ENCODE measurements at places on chromosomes 16 and 17.

DNA sequence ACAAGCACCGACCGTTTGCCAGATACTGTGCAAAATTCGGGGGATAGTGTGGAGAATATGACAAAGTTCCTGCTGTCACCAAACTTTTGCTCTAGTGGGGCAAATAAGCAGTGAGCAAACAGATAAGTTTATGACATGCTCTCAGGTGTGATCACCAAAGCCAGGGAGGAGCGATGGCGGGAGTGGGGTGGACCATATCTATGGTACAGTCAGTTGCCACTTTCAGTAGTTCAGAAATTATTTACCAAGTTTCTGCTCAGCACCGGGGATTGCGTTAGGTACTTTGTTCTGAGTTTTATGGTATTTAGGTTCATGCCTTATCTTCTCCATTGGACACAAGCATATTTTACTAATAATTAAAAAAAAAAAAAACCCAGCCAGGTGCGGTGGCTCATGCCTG is 11.9 kb downstream of the MSI2 start:
- no peak for DNase-seq

DNA sequence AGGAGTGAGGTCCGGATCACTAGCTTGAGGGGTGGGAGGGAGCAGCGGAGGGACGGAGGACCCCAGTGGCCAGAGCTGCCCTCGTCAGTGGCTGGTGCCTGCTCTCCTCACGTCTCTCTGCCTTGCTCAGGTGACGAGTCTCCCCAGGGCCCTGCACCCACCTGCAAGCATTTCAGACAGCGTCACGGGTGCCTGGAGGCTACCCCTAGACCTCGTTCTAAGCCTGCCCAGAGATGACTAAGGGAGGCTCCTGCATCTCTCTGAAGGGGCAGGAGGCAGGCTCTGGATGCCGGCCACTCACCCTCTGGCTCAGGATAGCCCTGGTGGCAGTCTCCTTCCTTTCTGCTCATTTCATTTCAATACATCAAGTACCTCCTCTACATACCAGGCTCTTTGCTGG is 68.8 kb downstream of the MRC2 start:
- DNase-seq = no peak

- DNase-seq = no peak
These were observed 361.3 kb downstream of the FOXL1 start for GRCh38 chr16:86939609-86940008.

DNA sequence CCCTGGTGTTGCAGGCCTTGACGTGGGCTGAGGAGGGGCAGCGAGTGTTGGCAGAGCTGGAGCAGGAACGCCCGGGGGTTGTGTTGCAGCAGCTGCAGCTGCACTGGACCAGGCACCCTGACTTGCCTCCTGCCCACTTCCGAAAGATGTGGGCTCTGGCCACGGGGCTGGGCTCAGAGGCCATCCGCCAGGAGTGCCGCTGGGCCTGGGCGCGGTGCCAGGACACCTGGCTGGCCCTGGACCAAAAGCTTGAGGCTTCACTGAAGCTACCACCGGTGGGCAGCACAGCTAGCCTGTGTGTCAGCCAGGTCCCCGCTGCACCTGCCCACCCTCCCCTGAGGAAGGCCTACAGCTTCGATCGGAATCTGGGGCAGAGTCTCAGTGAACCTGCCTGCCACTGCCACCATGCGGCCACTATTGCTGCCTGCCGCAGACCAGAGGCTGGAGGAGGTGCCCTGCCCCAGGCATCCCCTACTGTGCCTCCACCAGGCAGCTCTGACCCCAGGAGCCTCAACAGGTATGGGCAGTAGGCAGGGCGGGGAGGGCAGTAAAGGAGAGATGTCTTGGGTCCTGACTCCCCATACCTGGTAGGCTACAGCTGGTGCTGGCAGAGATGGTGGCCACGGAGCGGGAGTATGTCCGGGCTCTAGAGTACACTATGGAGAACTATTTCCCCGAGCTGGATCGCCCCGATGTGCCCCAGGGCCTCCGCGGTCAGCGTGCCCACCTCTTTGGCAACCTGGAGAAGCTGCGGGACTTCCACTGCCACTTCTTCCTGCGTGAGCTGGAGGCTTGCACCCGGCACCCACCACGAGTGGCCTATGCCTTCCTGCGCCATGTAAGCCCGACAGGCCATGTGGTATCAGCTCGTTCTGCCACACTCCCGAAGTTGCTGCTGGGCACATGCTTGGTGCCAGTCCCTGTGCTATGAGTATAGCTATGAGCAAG is 5.6 kb downstream of the PLEKHG4 start:
- DNase-seq = peak; percentile 36

- no peak for DNase-seq
These were observed 79.8 kb upstream of the TMEM132E start for GRCh38 chr17:34499576-34499975.

GRCh38 chr16:75983741-75984381 is 257.6 kb upstream of the CPHXL start:
- DNase-seq = no peak

- no peak for DNase-seq
These were observed 14.9 kb downstream of the GLG1 start for GRCh38 chr16:74591876-74592650.

GRCh38 chr17:44968225-44969143 is at the start of gene C1QL1:
TSS of gene C1QL1 (minus strand) at chr17:44968303. CDS start at chr17:44968048, 255 bp downstream.
- peak; percentile 85 for DNase-seq

DNA sequence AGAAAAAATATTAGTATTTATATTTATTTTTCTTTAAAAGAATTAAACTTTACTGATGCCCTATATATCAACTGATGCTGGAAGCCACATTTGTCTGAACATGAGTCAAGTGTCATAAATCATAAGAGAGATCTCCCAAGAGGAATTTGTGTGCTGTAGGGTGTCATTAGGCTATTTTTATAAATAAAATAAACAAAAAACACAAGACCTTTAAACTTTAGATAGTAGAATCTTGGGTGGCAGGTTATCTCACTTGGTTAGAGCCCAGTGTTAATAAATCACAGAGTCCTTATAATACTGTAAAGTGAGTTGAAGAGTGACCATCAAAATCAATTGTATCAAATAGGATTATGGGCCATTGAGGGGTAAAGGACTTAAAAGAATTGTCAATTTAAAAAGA is 21.3 kb upstream of the CPD start:
- DNase-seq = no peak

DNA sequence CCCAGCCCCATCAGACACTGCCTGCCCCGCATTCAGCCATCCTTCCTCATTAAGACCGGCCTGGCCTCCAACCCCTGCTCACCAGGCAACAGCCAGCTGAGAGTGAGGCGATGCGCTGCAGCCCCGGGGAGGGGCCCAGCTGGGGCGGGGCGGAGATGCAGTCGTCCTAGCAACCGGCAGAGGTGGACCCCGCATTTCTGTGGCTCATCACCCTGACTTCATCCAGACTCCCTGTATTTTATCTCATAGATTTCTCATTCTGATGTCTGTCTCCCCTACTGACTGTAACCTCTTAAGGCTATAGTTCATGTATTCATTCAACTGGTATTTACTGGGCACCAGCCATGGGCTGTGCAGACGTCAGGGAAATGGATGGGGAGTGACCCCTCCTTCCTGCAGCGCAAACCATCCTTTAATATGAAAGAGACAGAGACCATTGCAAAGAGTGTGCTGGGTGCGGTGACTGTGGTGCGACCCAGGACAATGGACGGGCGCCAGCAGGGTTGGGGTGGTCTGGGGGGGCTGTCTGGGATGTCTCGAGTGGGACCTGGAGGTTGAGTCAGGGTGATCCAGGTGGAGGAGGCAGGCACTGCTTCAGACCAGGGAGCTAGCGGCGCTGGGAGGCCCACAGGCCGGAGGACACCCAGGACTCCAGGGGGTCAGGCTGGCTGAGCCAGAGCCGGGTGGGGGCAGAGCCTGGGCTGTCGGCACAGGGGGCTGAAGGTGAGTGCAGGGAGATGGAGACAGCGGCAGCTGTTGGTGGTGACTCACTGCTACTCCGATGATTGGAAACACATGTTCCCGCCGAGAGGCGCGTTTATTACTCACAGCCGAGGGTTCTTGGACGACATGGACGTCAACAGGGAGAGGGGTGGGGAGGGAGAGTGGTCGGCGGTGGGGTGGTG is 10.5 kb upstream of the TIMP2 start:
- DNase-seq = no peak

GRCh38 chr16:78605548-78606101 is 506.2 kb downstream of the WWOX start:
- DNase-seq = no peak

DNA sequence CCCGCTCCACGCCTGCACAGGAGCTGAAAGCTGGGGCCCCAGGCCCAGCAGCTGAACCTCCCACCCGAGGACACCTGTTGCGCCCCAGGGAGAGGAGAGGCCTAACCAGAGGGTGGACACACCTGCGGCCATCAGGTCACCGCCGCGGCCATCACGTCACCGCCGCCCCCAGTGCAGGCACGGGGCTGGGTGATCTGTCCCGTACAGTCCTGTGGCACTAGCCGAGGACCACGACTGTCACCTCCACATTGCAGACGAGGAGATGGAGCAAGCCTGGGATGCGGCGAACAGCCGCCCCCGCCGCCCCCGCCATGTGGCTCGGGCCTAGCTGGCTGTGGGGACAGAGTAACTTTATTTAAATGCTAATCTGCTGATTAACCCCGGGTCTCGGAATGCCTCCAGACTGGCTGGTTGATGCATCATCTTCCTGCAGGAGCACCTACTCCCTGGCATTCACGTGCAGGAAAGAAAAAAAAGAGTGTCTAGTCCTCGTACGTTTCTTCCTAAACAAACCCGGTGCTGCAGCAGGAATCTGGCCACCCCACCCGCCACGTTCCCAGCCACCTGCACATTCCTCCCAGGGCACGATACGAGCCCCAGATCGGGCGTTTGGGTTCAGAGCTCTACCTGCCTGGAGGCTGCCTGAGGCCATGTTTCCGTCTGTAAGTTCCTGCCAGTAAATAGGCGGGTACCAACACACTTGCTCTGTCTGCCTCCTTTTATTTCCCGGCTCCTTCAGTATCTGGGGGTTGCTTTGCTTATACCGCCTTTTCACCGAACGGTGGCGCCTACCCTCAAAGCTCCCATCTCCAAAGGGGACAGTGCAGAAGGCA is 29.9 kb downstream of the PIEZO1 start:
- DNase-seq = peak; percentile 42

- DNase-seq = no peak
These were observed 237.7 kb downstream of the SEC14L1 start for GRCh38 chr17:77378318-77379064.

- DNase-seq = no peak
These were observed 224.9 kb upstream of the FOXF1 start for GRCh38 chr16:86285421-86285820.

GRCh38 chr17:28693869-28694268 is 17.8 kb downstream of the PROCA1 start:
- DNase-seq = no peak

DNA sequence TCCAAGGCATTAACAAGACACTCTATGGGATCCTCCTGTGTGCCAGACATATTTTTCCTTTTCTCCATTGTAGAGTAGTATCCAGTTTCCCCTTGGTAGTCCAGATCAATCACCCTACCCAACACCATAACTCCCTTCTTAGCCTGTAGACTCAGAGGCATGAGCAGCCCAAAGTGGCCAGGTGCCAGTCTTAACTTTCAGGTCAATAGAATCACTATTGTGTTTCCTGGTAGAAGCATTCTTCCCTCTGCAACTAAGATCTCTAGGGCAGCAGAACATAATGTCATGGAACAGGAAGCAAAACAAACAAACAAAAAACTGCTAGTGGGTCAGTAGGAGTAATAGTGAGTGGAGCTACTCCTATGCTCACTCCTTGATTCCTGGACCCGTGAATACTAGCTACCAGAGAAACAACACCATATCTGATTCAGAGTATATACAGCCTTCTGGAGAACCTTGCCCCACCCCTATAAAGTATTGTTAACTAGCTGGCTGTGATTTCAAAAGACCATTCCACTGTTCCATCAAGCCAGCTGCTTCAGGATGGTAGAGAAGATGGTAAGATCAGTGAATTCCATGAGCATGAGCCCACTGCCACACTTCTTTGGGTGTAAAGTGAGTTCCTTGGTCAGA is 11.2 kb upstream of the CLEC19A start:
- DNase-seq = no peak

DNA sequence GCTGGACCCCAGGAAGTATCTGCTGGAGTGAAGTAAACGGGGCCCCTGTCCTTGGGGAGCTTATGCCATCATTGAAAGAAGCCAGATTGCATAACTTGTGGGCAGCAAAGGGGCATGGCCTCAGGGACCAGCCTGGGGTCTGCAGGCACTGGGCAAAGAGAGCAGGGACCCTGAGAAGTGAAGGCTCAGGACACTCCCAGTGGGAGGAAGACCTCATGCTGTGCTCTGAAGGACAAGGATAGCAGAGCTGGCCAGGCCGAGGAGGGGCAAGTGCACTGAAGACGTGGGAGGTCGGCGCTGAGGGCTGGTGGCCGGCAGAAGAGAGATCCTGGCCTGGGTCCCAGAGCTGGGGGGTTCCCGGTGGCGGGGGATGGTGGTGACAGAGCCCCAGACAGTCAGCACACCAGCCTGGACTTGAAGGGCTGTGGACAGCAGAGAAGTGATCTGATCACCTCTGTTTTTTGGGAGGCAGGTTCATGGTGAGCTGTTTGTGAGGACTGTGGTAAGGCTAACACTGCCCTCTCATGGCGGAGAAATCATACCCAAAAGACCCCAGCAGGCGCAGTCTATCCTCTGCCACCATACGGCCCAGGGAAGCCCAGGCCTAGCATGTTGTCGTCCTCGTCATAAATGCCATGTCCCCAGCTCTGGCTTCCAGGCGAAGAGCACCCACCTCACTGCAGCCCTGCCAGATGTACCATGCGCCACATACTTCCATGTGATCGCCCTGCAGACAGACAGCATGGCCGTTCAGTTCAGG is 7.1 kb upstream of the CNP start:
- no peak for DNase-seq

- DNase-seq = peak; percentile 66
These were observed 1.6 kb downstream of the NUFIP2 start for GRCh38 chr17:29292071-29292991.

- DNase-seq = no peak
These were observed 31.5 kb upstream of the SHISA9 start for GRCh38 chr16:12869698-12870427.

DNA sequence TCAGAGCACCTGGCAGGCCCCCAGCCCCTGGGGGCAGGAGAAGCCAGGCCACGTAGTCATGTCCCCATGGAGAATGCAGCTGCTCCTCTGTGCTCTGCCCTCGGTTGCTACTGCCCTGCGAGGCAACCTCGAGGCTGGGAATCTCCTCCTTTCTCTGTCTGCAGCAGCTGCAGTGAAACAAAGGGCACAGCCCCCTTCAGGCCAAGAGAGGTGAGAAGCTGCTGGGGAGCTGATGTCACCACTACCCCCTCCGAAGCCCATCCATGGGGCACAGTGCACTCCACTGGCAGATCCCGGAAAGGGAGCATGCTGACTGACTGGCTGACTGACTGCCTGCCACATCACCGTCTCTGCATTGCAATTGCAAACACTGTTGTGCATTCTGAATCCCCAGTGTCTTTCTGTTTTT is 103.7 kb downstream of the GRIN2A start:
- DNase-seq = no peak

GRCh38 chr16:49747654-49748053 is 108.3 kb downstream of the ZNF423 start:
- no peak for DNase-seq

- DNase-seq = no peak
These were observed 355.7 kb downstream of the HAPSTR1 start for GRCh38 chr16:9447195-9447551.
